NCI-H446 treated with DMSO at 0.1 percent for 48 hours (cell line): ENCODE measurements at places on chromosomes 16 and 17.

- DNase-seq, result no peak
Observed at GRCh38 chr17:44565866-44566443, 8.7 kb downstream of the FZD2 start.

DNA sequence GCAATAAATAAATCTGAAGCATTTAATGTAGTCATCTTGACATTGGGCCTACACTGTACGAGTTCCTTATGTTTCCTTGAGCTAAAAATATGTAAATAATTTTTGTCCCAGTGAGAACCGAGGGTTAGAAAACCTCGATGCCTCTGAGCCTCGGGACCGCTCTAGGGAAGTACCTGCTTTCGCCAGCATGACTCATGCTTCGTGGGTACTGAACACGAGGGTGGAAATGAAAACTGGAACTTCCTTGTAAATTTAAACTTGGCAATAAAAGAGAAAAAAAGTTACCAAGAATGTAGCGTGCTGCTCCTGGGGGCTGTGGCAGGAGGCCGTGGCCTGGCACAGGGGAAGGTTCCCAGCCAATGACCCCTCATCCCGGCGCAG is 74.1 kb downstream of the SOCS1 start:
- DNase-seq, result no peak

DNA sequence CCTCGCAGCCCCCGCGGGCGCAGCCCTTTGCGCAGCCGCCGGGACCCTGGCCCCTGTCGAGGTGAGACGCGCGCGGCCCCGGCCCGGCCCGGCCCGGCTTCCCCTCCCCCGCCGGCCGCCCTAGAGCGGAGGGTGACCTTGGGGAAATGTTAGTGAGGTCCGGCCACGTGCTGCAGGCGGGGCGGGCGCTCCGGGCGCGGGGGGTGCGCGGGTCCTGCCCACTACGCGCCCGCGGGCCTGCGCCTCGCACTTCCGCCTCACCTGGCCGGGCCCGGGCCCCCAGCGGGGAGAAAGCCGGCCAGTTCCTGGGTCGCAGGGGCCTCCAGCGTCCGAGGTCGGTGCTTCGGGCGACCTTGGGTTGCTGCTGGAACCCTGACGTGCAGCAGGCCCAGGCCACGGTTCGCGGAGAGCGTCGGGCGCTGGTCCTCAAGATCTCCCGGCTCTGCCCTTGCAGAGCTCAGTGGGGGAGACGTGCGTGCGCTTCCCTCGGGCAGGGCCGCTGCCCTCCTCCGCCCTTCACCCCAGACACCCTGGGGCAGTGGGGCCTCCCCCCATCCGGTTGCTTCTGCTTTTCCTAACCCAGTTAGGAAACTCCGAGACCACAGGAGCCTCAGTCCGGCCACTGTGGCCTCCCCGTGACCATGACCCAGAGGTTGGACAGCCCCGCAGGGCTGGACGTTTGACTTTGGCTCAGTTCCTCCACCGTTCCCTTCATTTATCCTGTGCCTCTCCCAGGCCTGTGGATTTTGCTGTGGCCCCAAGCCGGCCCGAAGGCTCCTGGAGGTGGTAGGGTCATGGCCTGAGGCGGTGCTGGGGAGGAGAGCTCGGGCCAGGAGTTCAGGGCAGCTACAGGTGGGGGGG is 791 bp downstream of the MCRIP2 start:
- no peak for DNase-seq

GRCh38 chr16:194516-194915 is 14.3 kb downstream of the HBQ1 start:
- DNase-seq, result no peak

- no peak for DNase-seq
Observed at GRCh38 chr17:71383091-71383490, 737.7 kb upstream of the SOX9 start.

DNA sequence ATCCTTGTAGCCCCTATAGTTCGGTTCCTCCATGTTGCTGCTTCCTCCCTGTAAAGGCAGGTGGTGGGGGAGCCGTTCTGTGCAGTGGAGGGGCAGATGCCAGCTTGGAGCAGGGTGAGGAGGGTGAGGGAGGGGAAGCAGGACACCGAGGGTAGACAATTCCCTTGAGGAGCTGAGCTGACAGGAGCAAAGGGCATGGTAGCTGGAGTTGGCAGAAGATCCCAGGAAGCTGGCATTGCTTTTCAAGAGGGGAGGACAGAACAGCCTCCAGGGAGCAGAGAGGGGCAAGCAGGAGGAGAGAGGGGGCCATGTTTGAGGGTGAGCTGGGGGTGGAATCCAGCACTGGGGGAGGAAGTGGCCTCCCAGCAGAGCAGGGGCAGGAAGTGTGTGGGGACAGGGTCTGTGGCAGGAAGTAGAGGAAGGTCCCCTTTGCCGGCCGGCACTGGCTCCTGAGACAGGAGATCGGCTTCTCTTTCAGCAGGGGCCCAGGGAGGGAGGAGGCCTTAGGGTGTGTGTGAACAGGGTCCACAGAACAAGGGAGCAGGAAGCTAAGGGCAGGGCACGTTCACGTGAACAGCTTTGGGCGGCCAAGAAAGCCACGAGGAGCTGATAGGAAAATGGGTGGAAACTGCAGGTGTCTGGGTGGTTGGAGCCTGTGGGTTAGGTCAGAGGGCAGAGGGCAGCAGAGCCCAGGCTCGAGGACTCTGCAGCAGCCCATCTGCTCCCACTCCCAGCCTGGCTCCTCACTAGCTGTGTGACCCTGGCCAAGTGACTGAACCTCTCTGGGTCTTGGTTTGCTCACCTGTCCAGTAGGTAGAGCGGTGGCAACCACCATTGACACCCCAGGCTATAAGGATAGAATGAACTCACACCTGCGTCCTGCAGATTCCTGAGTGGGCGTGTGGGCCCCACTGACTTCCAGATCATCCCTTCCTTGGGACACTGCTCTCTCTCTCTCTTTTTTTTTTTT is 17.5 kb upstream of the SPNS2 start:
- DNase-seq, result no peak

- DNase-seq, result no peak
Observed at GRCh38 chr16:11550791-11551498, 35.8 kb downstream of the LITAF start.

GRCh38 chr16:75019007-75019406 is 20.2 kb downstream of the ZNRF1 start:
- no peak for DNase-seq

DNA sequence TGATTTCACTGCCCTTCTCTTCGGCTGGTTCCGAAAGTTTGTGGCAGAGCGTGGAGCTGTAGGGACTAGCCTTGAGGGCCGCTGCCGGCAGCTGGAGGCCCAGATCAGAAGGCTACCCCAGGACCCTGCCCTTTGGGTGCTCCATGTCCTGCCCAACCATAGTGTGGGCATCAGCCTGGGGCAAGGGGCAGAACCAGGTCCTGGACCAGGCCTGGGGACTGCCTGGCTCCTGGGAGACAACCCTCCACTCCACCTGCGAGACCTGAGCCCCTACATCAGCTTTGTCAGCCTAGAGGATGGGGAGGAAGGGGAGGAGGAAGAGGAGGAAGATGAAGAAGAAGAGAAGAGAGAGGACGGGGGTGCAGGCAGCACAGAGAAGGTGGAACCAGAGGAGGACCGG is 856 bp upstream of the CXCL16 start:
- no peak for DNase-seq

GRCh38 chr17:57455063-57455914 is 199.0 kb downstream of the MSI2 start:
- DNase-seq, result no peak

GRCh38 chr16:29734786-29735185 is 11.0 kb downstream of the C16orf54 start:
- no peak for DNase-seq

DNA sequence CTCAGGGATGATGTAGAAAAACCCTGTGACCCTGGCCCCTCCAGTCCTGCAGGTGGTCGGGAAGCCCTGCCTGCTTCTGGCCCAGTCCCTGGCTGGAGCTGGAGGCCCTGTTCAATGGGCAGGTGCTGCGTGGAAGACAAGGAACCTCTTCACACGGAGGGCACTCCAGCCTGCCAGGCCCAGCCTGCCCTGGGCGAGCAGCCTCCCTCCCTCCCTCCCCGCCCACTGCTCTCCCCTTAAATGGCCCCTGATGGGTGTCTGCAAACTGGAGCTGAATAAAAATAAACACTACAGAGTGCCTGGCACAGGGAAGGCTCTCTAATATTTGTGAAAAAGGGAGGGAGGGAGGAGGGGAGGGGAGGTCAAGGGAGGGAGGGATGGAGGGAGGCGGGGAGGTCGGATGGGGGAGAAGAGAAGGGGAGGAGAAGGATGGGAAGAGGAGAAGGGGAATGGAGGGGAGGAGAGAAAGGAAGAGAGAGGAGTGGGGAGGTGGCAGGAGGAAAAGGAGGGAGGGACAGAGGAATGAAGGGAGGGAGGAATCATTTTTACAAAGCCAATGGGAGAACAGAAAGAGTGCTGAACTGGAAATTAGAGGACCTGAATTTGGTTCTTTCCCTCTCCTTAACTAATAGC is 222.8 kb upstream of the TNRC6C start:
- no peak for DNase-seq

GRCh38 chr16:55042556-55043432 is 112.1 kb downstream of the IRX5 start:
- no peak for DNase-seq

GRCh38 chr17:8744086-8744785 is 400 bp downstream of the CCDC42 start:
- DNase-seq, result no peak

GRCh38 chr16:30539000-30539964 is 4.6 kb upstream of the ZNF747 start:
- no peak for DNase-seq

DNA sequence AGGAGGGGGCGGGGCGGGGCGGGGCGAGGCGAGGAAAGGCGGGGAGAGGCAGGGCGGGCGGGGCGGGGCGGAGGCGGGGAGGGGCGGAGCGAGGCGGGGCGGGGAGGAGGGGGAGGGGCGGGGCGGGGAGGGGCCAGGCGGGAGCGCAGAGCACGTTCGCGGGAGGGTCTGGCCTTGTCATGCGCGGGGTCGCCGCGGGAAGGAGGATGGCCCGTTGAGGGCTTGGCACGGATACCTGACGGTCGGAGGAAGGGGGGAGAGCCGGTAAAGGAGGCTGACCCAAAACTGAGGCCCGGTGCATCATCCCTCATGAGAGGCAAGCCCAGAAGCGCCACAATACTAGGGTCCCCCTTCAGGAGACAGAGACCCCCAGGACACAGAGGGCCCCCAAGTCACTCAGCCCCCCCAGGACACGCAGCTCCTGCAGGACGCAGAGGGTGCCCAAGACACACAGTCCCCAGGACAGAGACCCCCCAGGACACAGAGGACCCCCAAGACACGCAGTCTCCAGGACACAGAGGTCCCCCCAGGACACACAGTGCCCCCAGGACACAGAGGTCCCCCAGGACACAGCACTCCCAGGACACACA is 593 bp upstream of the WDR45B start:
- no peak for DNase-seq

DNA sequence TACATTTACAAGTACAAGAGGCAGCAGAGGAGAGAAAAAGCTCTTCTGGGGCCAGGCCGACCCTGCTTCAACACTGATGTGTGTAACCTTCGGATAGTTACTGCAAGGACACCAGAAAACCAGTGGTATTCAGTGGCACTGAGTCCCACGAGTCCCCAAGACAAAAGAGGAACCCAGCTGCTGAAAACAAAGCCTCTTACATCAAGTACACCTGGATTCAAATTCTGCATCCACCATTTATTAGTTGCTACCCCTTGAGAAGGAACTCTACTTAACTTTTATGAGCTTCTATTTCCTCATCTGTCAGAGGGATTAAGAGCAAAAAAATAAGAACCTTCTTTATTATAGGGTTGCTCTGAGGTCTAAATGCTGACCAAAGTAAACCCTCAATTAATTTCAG is 2.6 kb downstream of the EARS2 start:
- DNase-seq, result no peak

DNA sequence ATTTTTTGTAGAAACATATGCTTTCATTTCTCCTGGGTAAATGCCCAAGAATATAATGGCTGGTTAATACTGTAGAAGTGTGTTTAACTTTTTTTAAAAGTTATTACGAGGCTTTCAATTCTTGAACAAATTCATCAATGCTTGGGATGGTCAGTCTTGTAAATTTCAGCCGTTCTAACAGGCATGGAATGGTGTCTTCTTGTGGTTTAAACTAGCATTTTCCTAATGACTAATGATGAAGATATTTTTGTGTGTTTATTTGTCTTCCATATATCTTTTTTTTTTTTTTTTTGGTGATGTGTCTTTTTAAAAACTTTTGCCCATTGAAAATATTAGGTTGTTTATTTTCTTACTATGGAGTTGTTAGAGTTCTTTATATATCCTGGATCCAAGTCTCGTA is 67.1 kb downstream of the MGAT5B start:
- DNase-seq, result no peak
